ENCODE measurements at places on chromosomes 4 and X.
A peak's percentile ranks its signal among the peaks of the same experiment; 100 is the strongest.

DNA sequence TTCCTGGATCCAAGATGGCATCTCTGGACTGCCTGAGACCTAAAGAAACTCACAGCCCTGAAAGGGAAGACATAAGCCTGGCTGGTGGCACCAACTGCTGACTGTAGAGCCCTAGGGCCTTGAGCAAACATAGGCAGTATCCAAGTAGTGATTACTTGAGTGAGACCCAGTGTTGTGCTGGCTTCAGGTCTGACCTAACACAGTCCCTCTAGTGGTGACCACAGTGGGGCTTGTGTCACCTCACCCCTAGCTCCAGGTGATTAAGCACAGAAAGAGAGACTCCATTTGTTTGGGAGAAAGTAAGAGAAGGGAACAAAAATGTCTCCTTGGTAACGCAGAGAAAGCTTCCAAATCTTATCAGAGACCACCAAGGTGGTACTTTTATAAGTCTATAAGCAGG is 496.3 kb upstream of the HTR2C start:
- DNase-seq, result no peak

DNA sequence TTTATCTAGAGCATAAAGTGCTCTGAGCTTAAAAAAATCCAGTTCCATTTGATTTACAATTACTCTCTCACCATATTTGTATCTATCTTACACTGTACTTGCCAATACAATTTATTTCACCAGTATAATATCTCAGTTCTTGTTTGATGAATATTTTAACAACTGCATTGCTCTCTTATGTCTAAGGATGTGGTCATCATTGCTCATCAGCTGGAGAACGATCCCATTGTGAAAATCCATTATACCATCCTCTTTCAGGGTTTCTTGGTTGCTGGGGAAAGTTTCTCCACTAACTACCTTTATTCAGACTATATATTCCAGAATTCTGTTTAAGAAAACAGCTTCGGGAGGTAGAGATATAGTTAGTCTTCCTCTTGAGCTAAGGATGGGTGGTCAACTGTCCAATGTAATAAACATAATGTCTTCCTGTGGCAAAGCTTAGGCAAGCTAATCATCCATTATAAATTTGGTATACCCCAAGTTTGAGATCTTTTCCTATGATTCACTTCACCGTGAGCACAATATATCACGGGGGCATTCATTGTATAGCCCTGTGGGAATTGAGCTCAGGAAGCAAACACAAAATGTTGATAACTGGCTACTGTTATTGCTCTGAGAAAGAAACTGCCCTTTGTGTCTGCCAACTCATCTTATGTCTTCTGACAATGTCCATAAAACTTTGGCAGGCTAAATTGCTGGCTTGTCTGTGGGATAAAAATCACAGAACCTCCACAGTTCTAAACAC is 2361.9 kb downstream of the ARAP2 start:
- DNase-seq, result no peak

DNA sequence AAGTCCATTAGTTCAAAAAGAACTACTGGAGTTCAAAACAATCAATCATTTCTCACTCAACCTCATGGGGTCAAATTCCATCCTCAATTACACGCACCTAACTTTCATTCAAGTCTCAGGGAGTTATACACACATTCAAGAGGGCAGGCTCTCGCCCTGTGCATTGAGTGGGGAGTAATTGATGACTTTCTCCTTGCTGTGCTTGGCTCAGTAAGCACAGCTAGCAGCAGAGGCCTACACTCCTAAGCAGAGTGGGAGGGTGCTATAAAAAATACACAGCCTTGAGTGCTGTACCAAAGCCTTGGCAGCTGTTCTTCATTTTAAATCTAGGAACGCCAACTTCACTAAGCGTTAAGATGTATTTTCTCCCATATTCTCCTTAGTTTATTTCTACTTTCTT is 958.3 kb upstream of the ADGRL3 start:
- no peak for DNase-seq

GRCh38 chrX:12700745-12701144 is 90.5 kb upstream of the PRPS2 start:
- no peak for DNase-seq

- DNase-seq, result no peak
These were observed 57.3 kb upstream of the FAM9B start for GRCh38 chrX:9091258-9091657.

GRCh38 chr4:72031868-72032608 is at the start of gene NPFFR2:
Gene NPFFR2, plus strand, starts transcription at chr4:72032000. Its CDS starts 96,592 bp downstream, at chr4:72128592.
- peak; percentile 72 for DNase-seq

DNA sequence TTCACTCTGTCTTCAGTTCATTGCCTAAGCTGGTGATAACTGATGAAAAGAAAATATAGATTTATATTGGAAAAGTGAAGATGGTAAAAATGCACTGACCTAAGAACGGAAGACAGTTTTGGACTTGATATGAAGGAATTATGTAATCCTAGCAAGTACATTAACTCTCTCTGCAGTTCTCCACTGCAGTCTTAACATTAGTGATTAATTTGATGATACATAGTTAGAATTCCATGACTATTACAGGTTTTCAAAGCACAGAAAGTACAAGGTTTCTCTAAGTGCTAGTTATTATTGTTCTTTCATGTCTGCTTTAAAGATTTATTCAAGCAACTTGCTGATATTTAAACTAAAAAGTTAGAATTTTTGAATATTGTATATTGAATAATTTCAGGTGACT is 1591.7 kb upstream of the ADGRL3 start:
- DNase-seq, result peak; percentile 63

DNA sequence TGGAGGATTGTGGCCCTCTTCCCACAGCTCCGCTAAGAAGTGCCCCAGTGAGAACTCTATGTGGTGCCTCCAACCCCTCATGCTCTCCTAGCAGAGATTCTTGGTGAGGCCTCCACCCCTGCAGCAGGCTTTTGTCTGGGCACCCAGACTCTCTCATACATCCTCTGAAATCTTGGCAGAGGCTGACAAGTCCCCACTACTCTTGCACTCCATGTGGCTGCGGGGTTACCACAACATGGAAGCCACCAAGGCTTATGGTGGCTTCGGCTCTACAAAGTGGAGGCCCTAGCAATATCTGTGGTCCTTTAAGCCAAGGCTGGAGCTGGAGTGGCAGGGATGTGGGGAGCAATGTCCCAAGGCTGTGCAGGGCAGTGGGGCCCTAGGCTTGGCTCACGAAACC is 255.2 kb downstream of the COX7B2 start:
- no peak for DNase-seq

GRCh38 chrX:118497180-118497818 is 1.7 kb downstream of the DOCK11 start:
- DNase-seq, result no peak

GRCh38 chr4:58360354-58361133 is 1250.4 kb upstream of the IGFBP7 start:
- DNase-seq, result no peak

DNA sequence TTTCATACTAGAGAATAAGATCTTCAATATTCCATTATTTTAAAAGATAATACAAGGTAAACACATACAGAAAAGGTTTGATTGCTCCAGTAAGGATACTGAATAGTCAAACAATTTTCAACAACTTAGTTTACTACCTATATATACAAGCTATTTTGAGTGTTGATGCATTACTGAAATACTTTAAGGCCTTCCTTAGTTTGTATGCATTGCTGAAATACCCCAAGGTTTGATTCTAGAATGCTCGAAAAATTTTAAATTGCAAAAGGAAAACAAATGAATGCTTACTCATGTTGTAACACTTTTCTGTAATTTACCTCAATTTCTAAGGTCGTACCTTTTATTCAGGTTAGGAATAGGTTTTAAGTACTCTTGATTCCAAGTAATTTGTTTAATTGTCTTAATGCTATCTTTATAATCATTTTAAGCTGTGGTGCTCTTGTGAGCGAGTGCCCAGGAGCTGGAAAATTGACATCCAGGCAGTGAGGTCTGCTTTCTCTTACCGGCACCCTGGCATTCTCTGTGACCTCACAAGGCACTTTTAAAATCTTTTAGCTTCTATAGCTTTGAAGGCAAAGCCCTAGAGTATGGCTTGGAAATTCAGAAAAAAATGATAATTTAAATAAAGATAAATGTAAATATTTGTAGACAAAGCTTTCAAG is 114.0 kb downstream of the BMPR1B start:
- DNase-seq, result no peak

DNA sequence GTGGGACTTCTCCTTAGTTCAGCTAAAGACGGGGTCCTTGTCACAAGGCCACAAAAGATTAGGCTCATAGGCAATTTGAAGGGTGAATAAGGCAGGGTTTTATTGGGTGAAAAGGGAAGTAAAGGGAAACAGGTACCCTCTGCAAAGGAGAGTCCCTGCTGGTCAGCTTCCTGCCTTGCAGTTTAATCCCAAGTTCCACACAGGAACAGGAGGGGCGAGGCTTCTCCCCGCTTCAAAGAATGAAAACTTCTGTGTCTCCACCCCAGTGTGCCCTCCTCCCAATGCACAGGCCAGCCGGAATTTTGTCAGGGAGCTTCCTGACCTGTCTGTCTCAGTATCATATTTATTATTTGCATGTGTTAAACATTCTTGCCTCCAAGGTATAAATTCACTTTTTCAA is 37.1 kb downstream of the ITM2A start:
- no peak for DNase-seq

DNA sequence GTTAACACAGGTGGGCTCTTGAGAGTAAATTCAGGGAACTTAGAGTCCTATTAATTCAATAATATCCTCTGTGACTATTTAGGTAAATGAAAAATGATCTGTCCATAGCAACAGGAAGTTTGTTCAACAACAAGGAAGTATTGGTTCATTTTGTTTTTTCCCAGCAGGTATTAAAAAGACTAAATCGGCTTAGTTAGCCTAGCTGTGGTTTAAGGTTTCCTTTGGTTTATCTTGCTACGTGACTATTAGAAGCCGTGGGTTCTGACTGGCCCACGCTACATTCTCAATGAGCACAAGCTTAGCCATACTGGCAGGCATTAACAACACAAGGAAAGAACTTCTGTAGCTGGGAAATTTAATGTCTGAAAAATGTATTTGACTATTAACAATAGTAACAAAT is 168.8 kb upstream of the HS3ST1 start:
- DNase-seq, result no peak

GRCh38 chr4:78544678-78545077 is 6.9 kb upstream of the ANXA3 start:
- DNase-seq, result no peak

GRCh38 chrX:79084923-79085322 is 59.6 kb upstream of the GPR174 start:
- DNase-seq, result no peak

- DNase-seq, result no peak
These were observed 19.2 kb downstream of the HPSE start for GRCh38 chr4:83315341-83315870.
